ENCODE measurements at places on chromosomes 2 and 18.
A peak's percentile ranks its signal among the peaks of the same experiment; 100 is the strongest.

- DNase-seq = no peak
Observed at GRCh38 chr18:23856466-23857163, 157.9 kb upstream of the TTC39C start.

- DNase-seq = no peak
Observed at GRCh38 chr2:119222213-119222612, 1.4 kb upstream of the STEAP3 start.

GRCh38 chr18:52190631-52191030 lies 149.4 kb upstream of the DCC start:
- no peak for DNase-seq

GRCh38 chr2:231646476-231646875 lies 53.8 kb downstream of the TEX44 start:
- no peak for DNase-seq

DNA sequence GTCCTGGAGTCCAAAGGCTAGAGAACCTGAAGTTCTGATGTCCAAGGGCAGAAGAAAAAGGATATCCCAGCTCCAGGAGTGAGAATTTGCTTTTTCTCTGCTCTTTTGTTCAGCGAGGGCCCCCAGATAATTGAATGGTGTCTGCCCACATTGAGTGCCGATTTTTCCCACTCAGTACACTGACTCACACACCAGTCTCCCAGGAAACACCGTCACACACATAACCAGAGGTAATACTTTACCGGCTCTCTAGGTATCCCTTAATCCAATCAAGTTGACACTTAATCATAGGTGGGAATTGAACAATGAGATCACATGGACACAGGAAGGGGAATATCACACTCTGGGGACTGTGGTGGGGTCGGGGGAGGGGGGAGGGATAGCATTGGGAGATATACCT lies 161.5 kb downstream of the WDR7 start:
- no peak for DNase-seq

GRCh38 chr2:226334981-226335720 lies 464.5 kb downstream of the IRS1 start:
- no peak for DNase-seq

DNA sequence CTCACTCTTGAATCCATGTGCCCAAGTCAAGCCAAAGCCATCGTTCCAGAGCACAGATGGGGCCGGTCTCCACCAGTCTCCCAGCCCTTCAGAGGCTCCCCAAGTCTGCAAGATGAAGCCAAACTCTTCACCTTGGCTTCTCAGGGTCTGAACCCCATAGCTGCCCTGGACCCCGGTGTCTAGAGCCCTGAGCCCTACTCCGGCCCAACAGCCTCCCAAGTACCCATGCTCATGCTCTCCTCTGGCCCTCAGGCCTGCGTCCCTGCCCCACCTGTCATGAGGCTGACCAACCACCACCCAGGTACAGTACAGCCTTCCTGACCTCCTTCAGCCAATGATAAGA lies 46.0 kb downstream of the ZNF516 start:
- DNase-seq = no peak

- no peak for DNase-seq
Observed at GRCh38 chr18:1505856-1506255, 601.2 kb downstream of the ADCYAP1 start.

DNA sequence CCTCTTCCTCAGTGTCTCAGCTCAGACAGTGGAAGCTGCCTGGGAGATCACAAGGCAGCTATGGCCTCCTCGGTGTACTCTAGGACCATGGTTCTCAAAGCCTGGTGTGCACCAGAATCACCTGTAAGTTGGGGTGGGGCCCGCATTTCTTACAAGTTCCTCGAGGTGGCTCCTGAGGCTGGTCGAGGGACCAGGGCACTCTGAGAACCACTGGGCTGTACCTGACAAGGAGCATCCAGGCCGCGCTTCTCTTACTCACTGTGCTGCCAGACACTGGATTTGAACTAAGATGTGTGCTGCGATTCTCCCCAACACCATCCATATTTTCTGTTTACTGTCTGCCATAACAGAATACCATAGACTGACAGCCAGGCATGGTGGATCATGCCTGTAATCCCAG lies 59.5 kb downstream of the DIPK1C start:
- no peak for DNase-seq

DNA sequence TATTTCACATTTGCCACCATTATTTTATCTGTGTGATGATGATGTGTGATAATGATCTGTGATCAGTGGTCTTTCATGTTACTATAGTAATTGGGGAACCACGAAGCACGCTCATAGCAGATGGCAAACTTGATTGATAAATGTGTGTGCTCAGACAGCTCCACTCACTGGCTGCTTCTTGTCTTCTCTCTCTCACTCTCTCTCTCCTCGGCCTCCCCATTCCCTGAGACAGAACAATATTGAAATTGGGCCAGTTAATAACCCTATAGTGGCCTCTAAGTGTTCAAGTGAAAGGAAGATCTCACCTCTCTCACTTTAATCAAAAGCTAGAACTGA lies 60.7 kb upstream of the RAPGEF4 start:
- DNase-seq = no peak

- no peak for DNase-seq
Observed at GRCh38 chr2:174654419-174654941, 56.9 kb upstream of the WIPF1 start.

DNA sequence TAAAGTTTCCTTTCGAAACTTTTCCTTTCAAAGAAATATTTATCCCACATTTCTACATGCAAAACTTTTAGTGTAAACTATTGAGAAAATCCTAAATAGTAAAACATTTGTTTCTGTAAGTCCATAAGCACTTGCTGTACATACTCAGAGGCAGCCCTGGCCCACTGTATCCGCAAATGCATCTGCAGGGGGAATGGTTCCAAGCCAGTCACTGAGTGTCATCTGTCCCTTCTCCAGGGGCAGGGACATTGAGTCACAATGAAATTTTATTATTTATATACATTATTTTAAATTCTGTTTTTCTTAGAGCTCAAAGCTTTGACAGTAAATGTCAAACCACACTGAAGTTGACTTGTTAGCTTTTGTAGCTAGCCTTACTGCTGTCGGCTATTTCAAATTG lies 367.2 kb downstream of the MTX2 start:
- DNase-seq = no peak

- DNase-seq = no peak
Observed at GRCh38 chr2:61775956-61776570, 77.8 kb downstream of the FAM161A start.

- no peak for DNase-seq
Observed at GRCh38 chr2:44267796-44268648, 7.3 kb upstream of the SLC3A1 start.

DNA sequence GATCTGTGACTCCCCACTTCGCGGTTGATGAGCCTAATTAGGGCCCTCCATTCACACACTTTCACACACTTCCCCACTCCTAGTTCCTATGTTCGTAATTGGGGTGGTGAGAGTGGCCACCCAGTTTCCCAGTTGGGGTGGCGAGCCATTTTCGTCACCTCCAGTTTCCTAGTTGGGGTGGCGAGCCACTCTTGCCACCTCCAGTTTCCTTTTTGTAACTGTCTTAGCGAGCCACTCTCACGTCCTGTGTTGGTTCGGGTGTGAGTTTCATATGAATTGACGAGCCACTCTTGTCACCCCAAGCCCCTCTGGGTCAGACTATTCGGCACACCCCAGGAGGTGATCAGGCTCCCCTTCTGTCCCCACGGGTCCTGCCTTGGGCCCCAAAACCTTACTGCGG lies 14.0 kb downstream of the CYP20A1 start:
- DNase-seq = no peak

GRCh38 chr2:10253596-10254372 lies 48.9 kb upstream of the HPCAL1 start:
- DNase-seq = no peak

- no peak for DNase-seq
Observed at GRCh38 chr2:129849559-129850160, 129.8 kb upstream of the RAB6C start.

GRCh38 chr18:36284671-36285295 lies 12.7 kb upstream of the FHOD3 start:
- DNase-seq = no peak

DNA sequence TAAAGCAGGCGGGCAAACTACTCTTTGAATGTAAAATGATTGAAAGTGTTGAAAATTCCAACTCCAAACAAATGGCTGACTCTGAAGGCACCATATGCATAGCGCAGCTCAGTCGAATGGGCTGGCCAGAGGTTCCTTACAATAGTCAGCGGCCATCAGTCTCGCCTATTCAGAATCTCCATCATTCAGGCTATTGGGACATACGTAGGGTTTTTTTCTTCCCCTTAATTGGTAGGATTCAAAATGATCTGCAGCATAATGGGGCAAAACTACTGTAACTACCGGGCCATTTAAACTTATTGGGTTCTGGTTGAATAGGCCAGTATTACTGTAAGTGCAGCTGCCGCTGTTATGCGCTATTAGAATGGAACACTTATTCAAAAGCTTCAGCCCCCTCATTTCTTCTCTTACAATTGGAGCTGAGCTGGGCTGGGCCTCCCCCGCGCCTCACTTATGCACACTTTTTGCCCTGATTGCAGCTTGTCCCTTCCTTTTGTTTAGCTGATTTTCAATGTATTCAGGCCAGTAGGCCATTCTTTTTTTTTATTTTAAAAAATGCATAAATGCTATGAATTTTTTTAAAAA lies 40.4 kb downstream of the SLC9A4 start:
- DNase-seq = no peak

DNA sequence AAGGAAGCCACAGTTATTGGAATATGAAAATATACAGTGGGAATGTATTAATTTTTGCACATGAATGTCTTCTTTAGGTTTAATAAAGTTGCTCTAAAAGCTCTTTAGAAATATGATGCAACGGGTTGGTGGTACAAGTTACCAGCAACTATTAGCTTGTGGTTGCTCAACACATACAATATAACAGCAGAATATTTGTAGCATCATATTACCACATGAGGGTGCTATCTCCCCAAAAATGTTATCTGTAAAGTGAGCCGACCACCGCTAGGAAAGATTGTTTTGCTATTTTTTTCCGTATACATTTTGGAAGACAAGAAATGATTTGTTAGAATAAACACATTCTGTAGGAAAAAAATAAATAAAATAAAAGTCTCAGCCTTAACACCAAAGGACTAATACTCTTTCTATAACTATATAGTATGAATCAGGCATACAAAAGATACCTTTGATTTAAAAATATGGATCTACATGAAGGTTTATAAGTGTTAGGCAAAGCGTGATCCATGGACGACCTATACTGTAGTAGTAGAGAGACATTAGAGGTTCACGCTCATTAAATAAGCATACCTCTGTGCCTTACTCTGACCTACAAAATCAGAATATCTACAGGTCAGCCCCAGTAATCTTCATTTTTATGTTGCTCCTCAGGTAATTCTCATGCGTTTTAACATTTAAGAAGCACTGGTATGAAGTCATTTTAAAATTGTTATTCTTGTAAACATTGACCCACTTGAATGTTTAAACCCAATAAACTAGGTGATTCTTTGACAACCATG lies 1110.6 kb upstream of the ACVR2A start:
- DNase-seq = no peak

- no peak for DNase-seq
Observed at GRCh38 chr2:40273734-40274182, 178.1 kb downstream of the SLC8A1 start.

GRCh38 chr2:102099536-102100298 lies 42.8 kb upstream of the IL1R1 start:
- DNase-seq = no peak

- no peak for DNase-seq
Observed at GRCh38 chr2:47485751-47486300, 82.9 kb downstream of the MSH2 start.

GRCh38 chr2:143640826-143641225 lies 511.6 kb downstream of the ARHGAP15 start:
- no peak for DNase-seq

- DNase-seq = no peak
Observed at GRCh38 chr18:50240080-50240563, 26.2 kb downstream of the CFAP53 start.

DNA sequence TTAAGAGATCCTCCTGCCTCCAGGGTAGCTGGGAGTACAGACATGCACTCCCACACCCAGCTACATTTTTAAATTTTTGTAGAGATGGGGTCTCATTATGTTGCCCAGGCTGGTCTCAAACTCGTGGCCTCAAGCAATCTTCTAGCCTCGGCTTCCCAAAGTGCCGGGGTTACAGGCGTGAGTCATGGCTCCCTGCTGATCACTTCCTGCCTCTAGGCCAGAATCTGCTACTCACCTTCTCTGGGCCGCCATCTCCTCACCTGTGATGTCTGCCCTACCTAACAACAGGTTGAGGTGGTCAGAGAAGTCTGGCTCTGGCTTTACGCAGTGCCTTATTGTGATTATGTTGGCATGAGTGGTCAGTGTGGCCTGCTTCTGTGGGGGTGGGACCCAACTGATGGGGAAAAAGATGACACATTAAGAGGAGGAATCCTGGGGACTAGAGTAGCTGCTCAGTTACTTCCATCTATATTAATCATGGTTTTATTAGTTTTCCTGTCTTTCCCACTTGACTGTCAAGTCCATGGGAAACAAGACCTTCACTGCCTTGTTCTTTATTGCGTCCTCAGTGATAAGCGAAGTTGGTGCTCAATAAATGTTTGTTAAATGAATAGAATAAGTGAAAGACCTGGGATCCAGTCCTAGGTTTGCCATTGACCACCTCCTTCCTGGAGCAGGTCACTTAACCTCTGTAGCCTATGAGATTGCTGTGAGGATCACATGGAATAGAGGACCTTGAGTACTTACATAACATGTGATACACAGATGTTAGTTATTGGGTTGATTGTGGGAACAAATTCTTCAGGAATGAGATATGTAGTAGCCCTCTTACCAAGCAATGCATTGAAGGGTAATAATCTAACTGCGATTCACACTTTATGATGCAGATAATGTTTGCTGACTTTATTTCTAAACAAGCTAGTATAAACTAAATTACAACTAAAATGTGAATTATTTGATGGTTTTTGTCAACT lies 15.7 kb downstream of the KCTD1 start:
- DNase-seq = no peak

GRCh38 chr18:58529714-58530354 lies 99.1 kb downstream of the ALPK2 start:
- DNase-seq = peak; percentile 66

GRCh38 chr2:228282376-228282775 lies 100.9 kb upstream of the SPHKAP start:
- no peak for DNase-seq

GRCh38 chr2:226782092-226782713 lies 17.4 kb downstream of the IRS1 start:
- no peak for DNase-seq

DNA sequence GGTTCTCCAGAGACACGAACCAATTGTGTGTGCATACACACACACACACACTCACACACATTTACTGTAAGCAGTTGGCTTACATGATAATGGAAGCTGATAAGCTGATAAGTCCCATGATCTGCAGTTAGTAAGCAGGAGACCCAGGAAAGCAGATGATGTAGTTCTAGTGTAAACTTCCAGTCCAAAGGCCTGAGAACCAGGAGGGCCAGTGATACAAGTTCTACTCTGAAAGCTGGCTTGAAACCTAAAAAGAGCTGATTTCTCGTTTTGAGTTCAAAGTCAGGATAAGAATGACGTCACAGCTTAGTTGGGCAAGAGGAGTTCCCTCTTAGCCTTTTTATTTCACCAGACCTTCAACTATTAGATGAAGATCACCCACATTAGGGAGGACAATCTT lies 558.8 kb upstream of the PIK3C3 start:
- no peak for DNase-seq

DNA sequence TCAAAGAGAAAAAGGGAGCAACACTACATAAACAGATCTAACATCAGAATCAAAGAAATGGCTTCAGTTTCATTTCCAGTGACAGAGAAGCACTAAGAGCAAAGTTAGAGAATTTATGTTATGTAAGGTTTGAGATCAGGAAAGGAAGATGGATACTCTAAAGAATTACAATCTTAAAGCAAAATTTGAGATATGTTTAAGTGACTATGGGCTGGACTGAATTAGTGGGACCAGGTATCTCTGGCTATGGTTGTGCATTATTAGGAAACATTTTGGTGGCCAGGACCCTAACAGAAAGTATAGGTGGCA lies 208.2 kb downstream of the CCDC178 start:
- no peak for DNase-seq
